ENCODE measurements at places on chromosomes 4 and X.

- DNase-seq, result no peak
Measured at GRCh38 chr4:55080174-55080865, 45.1 kb downstream of the KDR start.

DNA sequence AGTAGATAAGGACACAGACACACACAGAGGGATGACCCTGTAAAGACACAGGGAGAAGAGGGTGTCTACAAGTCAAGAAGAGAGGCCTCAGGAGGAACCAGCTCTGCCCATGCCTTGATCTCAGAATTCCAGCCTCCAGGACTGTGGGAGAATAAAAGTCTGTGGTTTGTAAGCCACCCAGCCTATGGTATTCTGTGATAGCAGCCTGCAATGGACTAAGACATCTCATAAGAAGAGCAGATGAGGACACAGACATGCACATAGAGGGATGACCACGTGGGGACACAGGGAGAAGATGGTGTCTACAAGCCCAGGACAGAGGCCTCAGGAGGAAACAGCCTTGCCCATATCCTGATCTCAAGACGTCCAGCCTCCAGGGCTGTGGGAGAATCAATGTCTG lies 9.4 kb downstream of the XG start:
- DNase-seq, result no peak

- DNase-seq, result no peak
Measured at GRCh38 chr4:138826754-138827153, 188.8 kb upstream of the NOCT start.

DNA sequence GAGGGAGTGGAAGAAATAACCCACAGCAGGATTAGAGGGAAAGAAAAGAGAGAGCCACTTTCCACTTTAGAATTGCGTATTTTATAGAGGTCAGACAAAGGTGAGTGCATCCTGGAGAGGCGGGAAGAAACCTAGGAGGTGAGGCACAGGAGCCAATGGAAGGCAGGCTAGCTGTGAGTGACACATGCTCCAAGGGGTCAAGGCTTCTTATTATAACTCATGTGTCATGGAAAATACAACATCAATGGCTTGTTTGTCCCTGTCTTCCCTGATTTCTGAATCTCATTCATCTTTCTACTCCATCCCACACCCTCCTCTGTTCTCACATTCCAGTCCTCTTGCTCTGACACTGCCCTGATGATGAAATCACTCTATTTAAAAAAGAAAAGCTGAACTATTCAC lies 14.4 kb downstream of the ANXA3 start:
- DNase-seq, result no peak

DNA sequence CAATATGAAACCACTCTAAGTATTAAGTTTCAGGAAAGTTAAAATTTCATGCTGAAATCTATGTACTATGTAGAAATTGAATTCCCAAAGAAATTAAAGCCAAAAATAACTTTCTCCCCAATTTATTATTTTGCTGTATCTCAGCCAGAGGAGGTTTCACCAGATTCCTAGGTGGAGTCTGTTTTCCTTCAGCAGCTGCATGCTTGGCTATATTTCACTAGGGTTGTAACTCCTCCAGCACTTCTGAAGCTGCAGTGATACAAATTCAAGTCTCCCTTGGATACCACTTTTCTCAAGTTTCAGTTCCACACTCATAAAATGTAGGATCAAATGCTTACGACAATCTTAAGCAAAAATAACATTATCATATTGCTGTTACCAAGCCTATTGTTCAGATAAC lies 41.2 kb upstream of the ZC4H2 start:
- DNase-seq, result no peak

DNA sequence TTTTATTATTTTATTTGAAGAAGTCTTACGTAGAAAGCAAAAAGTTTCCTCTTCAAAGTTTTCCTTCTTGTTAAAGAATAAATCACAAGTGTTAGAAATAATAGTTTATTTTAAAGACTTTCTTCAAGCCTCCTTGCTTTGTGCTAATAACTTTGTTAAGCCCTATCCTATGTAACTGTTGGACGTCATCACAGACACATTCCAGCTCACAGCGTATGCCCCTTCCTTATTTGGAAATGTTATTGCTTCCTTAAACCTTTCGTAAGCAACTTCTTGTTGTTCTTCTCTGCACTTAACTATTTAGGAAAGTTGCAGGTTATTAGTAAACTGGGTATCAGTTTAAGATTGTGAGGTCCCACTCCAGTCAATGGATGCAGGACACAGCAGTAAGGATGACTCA lies 7.6 kb upstream of the SRD5A3 start:
- no peak for DNase-seq

DNA sequence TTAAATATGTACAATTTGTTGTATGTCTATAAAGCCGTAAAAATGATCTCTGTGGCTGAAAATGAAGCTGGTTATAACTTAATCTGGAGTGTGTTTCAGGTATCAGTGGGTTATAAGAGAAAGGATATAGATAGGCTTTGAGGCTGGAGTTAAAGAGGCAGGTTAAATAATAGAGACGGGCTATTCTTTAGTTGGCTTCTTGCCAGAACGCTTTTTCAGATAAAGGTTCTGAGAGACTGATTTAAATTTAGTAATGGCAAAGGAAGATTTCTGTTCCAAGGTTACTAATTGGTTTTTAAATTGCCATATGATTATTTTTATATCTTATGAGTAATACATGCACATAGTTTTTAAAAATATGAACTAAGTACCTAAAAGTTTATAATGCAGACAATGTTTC lies 117.4 kb downstream of the AWAT2 start:
- no peak for DNase-seq

- DNase-seq, result no peak
Measured at GRCh38 chr4:117422297-117422696, 336.9 kb upstream of the TRAM1L1 start.

DNA sequence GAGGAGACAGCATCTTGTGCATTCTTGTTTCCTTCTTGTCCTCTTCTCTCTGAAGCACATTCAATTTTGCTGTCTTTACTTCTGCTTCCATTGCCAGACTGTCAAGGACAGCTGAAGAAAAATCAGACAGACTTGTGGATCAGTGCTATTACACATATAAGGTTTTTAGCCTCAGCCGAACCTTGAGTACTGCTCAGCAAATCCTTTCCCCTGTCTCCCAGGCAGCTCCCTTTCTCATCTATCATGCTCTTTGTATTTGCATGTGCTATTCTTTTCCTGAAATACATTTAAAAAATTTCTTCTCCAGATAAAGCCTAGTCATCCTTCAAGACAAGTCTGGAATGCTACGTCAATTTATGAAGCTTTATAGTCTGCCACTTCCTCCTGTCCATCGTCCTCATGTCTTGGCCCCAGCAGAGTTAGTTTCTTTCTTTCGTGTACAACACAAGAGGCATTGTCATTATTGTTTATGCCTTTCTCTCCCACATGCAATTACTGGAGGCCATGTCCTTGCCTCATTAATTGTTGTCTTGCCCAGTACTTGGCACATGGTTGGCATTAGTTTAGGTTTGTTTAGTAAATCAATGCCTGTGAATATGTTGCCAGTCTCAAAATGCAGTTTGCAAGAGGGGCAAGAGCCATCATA lies 45.1 kb downstream of the ADGRL3 start:
- DNase-seq, result no peak

GRCh38 chr4:110963662-110964280 lies 340.9 kb upstream of the PITX2 start:
- no peak for DNase-seq

GRCh38 chrX:2374086-2374485 lies 126.7 kb downstream of the DHRSX start:
- DNase-seq, result no peak

GRCh38 chr4:80138551-80139538 lies 58.5 kb upstream of the PRDM8 start:
- no peak for DNase-seq

- DNase-seq, result no peak
Measured at GRCh38 chr4:151808120-151808529, 47.3 kb upstream of the GATB start.

GRCh38 chrX:133745349-133745748 lies 240.0 kb downstream of the GPC3 start:
- DNase-seq, result no peak

- DNase-seq, result no peak
Measured at GRCh38 chrX:107576841-107577240, 51.5 kb upstream of the PRPS1 start.

GRCh38 chr4:169766741-169767140 lies 9.0 kb upstream of the HPF1 start:
- no peak for DNase-seq
